ENCODE measurements at places on chromosomes 1 and 21.

- DNase-seq: no peak
Measured at GRCh38 chr1:27611450-27611849, 7.5 kb upstream of the AHDC1 start.

DNA sequence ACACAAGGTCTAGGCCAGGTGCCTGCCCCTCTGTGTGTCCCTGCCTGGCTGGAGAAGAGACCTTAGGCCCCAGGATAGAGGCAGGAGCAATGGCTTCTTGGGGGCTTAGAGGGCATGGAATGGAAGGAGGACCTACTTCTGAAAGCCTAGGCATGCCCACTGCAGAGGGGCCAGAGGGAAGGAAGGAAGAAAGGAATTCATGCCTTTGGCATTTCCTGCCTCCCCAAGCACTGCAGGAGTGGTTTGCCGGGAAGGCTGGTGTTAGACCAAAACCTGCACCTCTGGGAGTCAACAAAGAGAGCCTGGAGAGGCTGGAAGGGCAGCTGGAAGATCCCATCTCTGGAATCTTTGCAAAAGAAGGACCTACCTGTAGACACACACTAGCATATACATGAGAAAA lies 50.7 kb upstream of the KCNE2 start:
- no peak for DNase-seq

- no peak for DNase-seq
Measured at GRCh38 chr1:100752791-100753190, 33.2 kb downstream of the VCAM1 start.

DNA sequence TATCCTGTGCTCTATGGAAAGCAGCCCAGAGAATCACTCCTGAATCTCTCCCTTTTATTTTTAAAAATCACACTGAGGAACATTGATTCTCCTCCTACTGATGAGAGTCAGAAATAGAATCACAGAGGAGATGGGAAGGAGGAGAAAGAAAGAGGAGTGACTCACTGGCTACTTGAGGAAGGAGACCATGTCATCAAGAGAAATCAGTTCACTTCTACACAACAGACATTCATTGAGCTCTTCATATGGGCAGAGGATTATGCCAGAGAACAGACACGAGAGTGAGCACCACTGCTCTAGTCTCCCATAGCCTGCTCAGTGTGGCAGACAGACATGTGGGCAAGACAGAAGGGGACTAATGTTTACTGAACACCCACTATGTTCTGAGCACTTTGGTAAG lies 44.2 kb downstream of the RAB3B start:
- DNase-seq: no peak

DNA sequence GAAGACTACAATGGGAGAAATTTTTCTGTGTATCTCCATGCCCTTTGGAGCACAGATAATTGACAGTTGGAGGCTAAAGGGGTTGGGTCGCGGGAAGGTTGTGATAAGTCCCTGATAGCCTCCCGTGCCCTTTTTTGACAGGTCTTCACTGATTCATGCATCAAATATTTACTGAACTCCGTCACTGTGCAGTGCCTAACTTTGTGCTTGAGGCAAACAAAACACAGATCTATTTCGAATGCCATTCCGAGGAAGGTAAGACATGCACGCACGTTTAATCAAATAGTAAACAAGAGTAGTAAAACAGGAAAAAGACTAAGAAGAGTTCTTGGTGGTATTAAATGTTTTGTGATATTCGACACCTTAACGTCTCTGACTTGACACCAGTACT lies 494 bp upstream of the PIP5K1A start:
- no peak for DNase-seq

DNA sequence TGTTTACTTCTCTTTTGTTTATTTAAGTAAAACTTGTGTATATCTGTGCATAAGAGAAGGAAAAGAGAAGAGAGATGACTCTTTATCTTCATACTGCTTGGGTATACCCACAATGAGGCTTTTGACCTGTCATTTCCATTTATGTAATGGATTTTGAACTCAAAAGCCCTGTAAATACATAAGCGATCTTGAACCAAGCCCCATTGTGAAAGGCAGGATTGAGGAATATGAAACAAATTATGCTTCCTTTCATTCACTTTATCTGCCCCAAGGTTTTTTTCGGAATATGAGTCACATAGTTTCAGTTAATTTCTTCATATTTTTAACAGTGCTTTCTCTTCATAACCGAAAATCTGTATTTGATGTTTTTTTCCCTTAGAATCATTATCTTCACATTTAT lies 21.4 kb downstream of the CNST start:
- no peak for DNase-seq

DNA sequence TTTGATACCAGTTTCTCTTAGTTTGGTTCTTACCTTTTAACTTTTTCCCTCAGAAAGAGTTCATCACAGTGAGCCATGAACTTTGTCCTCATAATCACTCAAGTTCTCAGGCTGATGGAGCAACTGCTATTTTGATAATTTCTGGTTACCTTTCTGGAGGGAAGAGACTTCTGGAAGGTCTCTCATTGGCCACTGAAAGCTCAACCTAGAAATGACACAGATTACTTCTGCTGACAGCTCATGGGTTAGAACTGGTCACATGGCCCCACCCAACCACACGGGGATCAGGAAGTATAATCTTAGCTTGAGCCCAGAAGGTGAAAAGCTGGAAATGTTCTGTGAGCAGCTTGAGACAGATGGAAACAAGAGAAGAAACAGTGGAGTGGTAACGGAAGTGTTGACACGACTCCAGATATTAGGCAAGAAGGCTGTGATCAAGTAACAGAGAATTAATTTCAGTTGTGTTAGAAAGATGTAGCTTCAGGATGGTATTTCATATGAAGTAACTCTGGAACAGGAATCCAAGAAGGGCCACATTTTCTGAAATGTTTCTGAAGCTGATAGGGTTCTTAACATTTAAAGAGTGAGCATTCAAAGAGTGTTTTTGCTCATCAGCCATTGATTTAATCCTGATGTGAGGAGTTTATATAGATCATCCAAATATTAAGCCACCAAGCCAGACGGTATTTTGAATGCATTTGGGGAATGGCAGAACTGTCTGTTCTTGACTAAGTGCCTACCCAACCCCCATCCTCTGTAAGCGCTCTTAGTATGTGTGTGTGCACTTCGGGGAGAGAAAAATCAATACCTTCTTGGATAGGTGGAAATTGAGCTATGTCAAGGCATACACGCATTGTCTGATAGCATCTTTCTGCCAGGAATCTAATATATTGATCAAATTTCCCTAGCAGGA lies 21.9 kb upstream of the XPR1 start:
- DNase-seq: no peak

DNA sequence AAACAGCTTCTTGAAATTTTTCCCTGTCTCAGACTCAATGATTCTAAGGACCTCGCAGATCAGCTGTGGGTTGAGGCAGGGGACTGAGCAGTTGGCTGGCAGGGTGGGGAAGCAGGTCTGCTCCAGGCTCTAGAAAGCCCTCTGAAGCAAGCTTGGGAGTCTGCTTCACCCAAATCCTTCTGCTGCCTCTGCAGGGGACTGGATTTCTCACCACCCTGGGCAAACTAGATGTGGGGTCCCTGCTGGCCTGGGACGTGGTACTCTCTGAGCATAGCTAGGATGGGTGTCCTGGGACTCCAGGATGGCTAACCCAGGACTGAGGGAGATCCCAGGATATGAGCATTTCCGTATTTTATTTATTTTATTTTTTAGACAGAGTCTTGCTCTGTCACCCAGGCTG lies 89.3 kb downstream of the LAMC2 start:
- DNase-seq: no peak

DNA sequence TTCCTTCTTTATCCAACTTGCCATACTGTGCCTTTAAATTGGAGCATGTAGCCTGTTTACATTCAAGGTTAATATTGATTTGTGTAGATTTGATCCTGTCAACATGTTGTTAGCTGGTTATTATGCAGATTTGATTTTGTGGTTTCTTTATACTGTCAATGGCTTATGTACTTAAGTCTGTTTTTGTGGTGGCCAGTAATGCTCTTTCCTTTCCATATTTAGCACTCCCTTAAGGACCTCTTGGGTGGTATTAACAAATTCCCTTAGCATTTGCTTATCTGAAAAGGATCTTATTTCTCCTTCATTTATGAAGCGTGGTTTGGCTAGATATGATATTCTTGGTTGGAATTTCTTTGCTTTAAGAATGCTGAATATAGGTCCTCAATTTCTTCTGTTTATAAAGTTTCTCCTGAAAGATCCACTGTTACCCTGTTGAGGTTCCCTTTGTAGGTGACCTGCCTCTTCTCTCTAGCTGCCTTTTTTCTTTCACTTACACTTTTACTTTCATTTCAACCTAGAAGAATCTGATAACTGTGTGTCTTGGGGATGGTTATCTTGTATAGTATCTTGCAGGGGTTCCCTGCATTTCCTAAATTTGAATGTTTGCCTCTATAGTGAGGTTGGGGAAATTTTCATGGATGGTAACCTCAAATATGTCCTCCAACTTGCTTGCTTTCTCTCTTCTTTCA lies 86.9 kb upstream of the NEGR1 start:
- no peak for DNase-seq

DNA sequence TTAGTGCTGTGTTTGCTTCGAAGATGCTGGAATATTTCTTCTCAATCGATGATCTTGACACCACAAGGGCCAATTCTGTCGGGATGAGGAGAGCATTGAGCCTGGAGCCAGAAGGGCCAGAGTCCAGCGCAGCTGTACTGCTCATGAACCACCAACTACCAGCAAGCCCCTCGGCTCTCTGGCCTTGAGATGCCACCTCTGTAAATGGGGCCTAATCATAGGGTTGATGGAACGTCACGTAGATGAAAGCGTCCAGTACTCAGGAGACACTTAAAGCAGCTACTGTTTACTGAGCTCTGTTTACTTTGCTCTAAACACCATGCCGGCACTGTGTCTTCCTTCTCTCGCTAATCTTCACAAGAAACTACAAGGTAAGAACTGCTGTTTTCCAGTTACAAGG lies 26.3 kb downstream of the CCDC185 start:
- no peak for DNase-seq

- DNase-seq: no peak
Measured at GRCh38 chr1:205310976-205311704, 10.4 kb downstream of the NUAK2 start.

DNA sequence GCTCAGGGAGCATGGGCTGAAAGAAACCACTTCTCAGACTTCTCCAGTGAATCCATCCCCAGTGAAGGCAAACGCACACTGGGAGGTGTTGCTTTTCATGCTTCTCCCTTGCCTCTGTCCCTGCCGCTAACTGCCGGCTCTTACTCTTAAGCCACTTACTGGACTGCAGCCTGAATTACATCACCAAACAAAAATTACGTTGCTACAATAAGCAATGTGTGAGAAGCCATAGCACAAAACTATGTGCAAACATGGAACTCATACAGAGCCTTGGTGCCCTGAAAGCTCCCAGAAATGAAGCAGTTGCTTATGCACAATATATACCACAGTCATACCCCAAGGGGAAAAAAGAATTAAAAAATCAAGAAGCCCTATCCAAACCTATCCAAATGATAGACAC lies 375.2 kb downstream of the KCNH1 start:
- DNase-seq: no peak

- DNase-seq: peak; percentile 7
Measured at GRCh38 chr1:230067871-230068620, 1.0 kb downstream of the GALNT2 start.

- no peak for DNase-seq
Measured at GRCh38 chr1:227490478-227490877, 72.9 kb upstream of the ZNF678 start.

- no peak for DNase-seq
Measured at GRCh38 chr1:178510155-178510554, 2.8 kb upstream of the TEX35 start.

- DNase-seq: no peak
Measured at GRCh38 chr1:72075425-72075824, 206.9 kb downstream of the NEGR1 start.

DNA sequence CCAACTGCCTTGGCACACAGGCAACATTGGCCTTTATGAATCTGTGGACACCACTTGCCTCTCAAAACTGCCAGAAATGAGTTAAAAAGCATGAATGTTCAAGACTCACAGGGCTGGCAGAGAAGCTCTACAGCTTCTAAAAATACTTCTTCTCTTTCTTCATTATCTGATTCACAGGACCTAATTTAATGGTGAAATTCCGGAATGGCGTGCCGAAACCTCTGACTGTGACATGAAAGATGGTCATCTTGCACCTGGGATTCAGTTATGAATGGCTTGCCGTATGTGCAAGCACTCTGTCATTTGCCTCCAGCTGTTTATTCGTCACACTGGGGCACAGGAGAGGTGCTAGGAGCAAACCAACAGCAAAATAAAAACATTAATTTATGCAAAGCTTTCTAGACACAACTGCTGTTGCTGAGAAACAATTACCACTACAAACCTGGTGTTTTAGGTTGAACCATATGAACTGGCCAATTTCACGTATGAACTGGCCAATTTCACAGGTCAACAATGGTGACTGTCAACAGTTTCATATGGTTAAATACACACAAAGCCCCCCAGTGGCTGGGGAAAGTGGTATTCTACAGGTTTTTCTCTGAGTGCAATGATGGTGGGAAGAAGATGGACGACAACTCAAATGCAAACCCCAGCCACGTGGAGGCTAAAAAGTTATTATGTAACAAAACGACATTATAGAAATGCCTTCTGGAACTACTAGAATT lies 648.3 kb downstream of the KIF26B start:
- no peak for DNase-seq

GRCh38 chr1:74505928-74506710 lies 6.3 kb downstream of the LRRC53 start:
- no peak for DNase-seq

DNA sequence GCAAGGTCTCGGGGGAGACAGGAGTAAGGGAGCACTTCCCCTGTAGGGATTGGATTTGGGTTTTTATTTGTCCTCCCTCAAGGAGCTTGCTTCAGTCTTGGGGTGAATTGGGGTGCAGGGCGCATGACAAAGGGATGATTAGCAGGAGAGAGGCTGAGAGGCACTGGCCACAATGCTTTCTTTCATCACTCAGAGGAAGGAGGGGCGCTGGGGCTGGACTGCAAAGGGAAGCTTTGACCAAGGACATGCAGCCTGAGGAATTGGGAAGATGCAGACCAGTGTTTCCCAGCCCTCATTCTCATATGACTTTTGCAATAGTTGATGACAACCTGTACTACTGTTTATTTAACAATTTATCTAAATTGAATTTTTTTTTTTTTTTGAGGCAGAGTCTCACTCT lies 34.1 kb upstream of the PDPN start:
- no peak for DNase-seq

DNA sequence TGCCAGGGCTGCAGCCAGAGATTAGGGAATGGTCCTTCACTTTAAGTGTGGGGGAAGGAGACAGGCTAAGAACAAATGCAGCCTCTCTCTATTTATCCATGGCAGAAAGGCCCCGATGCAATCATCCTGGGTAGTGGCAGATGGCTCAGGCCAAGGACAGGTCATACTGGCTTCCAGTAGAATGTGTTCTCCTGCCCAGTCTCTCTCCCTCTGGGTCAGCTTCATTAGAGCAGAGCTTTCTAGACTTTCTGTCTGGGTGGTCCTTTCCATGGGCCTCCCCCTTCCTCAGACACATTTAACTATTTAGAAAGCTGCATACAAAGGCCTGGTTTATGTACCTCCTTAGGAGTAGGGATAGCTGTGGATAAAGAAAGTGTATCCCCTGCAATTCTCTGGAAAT lies 4.8 kb upstream of the PTCH2 start:
- DNase-seq: no peak

All from stimulated activated CD8-positive, alpha-beta memory T cell treated with anti-CD3 and anti-CD28 coated beads, Interleukin-12 subunit alpha, Interleukin-12 subunit beta, amount 100 ng/mL, for 4 hours (primary cell).